Activated CD4-positive, alpha-beta T cell treated with anti-CD3 and anti-CD28 coated beads, Interleukin-2, amount 10 ng/mL, durations not matched to agents 24 days and 14 days (primary cell): ENCODE measurements at places on chromosomes 4 and X. TPM values are rescaled to one million over a fixed set of nuclear protein-coding genes. Genes with fewer than 3 reads are reported as not detected.

Gene L1CAM
- total RNA-seq, result 1.3 and 1.6 TPM in 2 replicates

Gene GAGE12E
- total RNA-seq, result not detected in 2 replicates

Gene PRKG2
- total RNA-seq, result 0.07 and 0.12 TPM in 2 replicates

Gene FHDC1
- total RNA-seq, result 0.05 TPM in 2 replicates

Gene BBS12
- total RNA-seq, result 3.8 and 4.7 TPM in 2 replicates

Gene FGF5
- not detected in 2 replicates for total RNA-seq

Gene HS6ST2
- 0.78 and 1.2 TPM in 2 replicates for total RNA-seq
